ENCODE measurements at places on chromosomes 2 and 18.

DNA sequence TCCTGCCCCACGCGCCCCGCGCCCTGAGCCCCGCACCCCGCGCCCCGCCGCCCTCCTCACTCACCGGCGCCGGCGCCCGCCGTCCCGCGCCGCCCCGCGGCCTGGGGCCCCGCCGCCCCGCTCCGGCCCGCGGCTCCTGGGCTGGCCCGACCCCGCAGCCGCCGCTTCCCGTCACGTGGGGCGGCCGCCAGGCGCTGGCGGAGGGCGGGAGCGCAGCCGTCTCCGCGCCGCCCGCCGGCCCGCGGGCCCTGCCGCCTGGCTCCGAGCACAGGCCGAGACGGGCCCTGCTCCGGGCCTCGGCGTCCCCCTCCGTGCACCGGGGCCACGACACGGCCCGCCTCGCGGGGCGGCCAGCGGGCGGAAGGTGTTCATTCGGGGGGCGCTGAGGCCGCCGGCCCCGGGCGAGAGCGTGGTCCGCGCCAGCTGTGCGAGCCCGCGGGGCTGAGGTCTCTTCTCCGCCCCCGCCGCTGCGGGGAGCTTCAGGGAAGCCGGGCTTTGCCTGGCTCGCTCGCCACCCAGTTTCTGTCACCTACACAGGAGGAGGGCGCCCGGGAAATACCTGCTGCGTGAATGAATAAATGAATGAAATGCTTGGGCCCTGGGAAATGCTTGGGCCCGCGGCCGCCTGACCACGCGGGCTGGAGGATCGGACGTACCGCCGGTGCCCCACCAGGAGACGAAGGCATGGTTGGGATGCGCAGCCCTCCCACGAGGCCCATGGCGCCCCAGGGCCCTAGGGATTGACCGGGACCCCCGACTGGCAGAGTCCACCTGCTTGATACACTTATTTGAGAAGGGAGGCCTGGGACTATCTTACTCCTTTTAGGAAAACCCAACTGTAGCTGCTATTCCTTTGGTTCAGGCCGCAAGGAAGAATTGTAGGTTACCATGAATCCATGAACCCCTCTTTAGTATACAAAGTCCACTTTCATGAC lies at the start of gene TGFBRAP1:
Gene TGFBRAP1 (minus strand): TSS at position 175 of the 935 bp plus-strand sequence. CDS start 21,434 bp downstream, outside the sequence.
- peak; percentile 12 for DNase-seq

GRCh38 chr2:207086136-207086535 lies 79.6 kb downstream of the KLF7 start:
- DNase-seq, result no peak

DNA sequence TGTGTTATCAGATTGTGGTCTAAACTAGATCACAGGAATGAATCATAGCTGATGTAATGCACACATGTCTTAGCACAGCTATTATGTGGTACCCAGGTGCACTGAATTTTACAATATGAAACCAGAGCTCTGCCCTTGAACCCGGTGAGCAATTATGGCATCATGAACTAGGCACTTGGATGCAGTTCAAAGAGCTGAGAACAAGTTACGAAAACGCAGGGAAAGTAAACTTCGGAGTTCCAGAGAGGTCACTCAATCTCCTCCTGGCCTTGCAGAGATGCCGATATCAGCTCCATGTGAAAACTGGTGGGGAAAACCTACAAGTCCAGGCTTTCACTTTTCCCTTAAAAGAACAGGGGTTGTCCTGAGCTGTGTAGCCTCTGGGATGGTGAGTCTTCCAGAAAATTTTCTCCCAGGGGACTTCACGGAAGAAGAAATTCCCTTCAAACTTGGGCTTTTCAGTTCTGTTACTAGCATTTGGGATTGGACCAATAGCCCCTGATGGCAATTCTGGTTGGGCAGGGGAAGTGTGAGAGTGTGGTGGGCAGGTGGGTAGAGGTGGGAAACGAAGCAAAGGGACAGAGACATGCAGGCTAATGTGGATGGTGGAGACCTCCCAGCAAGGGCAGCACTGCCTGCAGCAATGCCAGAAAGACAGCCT lies 71.1 kb upstream of the SH3BP4 start:
- DNase-seq, result no peak

DNA sequence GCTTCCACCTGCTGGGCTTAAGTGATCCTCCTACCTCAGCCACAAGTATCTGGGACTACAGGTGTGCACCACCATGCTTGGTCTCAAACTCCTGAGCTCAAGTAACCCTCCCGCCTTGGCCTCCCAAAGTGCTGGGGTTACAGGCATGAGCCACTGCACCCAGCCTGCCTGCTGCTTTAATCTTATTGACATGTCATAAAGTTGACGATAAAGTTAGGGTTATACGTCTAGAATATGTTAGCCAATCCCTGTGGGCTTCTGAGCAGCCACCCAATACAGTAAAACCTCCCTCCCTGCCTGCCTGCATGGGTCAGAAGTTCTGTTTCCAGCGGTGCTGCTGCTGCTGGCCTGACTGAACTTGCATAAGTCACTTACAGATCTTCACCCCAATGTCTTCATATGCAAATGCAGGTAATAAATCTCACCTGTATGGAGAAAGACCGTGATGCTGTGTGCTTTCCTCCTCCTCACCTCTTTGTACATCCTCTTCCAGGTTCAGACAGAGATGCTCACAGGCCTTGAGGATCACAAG lies 30.1 kb downstream of the TGIF1 start:
- no peak for DNase-seq

- peak; percentile 15 for DNase-seq
These were observed 763.1 kb downstream of the BCL11A start for GRCh38 chr2:59790186-59791003.

DNA sequence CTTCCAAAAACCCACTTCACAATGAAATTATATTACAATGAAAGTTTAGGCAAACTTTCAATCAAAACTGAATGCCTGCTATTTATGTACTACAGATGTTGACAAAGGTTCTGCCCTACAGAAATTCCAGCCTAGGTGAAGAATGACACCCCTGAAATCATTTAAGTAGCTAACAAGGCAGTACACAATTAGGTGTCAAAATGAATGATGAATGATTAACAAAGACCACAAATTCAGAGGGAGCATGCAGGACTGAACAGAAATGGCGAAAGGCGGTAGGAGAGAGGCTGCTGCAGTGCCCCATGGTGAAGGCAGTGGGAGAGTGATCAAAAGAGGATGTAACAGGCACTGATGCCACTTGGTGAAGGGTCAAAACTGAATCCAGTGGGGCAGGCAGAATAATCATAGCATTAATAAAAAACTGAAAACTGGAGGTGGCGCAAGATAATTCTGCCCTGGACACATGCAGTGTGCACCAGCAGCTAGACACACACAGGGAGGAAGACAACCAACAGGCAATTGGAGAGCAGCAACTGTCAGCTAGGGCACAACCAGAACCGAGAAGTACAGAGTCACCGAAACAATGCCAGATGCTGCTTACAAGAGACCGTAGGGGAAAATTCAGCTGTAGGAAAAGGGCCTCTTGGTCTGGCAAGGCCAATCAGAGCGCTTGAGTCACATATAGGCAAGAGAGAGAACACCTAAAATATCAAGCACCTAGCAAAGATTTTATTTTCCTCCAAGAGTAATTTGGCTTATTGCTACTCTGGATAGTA lies 4.5 kb downstream of the TMEM131 start:
- DNase-seq, result no peak

- DNase-seq, result peak; percentile 1
These were observed 51.1 kb downstream of the PAPOLG start for GRCh38 chr2:60806988-60807681.

- DNase-seq, result no peak
These were observed 339.4 kb downstream of the BCL11A start for GRCh38 chr2:60213865-60214625.

DNA sequence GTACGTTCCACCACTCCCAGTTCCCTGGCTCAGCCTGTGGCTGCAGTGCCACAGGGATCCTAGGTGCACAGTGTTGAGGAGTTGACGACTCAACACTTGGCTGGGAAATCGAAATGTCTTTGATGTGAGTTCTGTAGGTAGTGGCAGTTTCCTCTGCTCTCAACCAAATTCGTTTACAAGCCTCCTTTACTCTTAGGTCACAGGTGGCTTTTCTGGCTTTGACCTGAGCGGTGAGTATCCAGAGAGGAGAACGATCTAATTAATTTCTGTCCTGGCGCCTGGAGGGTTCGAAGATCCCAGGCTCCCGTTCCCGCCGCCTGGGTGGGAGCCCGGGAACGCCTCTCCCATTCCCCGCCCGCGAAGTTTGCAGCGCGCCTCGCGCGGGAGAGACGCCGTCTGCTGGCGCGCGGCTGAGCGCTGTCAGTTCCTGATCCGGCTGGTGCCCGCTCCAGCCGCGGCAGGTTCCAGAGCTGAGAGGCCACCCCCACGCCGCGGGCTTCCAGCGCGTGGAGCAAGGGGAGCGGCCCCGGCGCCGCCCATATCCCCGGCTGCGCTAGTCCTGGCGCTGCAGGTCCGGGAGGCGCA lies at the start of gene LAMA3:
Gene LAMA3 (plus strand): TSS at position 423 of the 585 bp plus-strand sequence. CDS start 231 bp downstream, outside the sequence.
- peak; percentile 47 for DNase-seq

DNA sequence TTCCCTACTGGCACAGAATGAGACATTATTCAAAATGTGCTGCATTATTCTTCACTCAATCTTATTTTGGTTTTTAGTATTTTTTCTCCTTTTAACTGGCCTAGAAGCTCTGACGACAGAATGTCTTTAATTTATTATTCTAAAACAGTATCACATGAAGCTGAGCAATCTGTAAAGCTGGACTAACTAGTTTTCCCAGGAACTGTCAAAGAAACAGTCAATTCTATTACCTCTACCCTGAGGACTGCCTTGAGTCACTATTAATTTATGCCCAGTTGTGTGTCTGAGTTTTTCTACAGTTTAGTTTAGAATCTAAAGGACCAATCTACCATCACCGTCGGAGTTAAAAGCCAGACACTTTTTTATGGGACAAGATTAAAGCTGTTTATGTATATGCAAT lies 31.6 kb downstream of the MBD2 start:
- no peak for DNase-seq

DNA sequence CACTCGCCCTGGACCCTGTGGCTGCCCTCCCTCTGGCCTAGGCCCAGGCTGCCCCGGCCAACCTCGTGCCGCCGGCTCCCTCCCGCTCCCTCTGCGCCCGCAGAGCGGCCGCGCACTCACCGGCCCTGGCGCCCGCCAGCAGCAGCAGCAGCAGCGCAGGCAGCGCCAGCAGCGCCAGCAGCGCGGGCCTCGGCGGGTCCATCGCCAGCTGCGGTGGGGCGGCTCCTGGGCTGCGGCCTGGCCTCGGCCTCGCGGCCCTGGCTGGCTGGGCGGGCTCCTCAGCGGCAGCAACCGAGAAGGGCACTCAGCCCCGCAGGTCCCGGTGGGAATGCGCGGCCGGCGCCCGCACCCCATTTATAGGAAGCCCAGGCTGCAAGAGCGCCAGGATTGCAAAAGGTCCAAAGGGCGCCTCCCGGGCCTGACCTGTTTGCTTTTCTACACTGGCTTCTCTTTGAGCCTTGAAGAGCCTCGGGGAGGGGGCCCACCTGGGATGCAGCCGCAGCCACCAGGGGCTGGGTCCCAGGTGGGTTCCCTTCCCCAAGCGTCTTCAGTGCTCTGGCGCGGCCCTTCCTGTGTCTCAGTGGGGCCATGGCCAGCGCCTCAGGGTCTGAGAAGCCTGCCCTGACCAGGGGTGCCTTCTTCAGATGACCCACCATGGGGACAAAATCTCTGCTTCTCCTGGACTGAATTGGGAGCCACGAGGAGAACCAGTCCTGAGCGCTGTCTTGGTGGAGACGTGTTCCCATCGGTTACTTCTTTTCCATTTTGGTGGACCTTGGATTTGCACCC lies at the start of gene APOB:
Gene APOB (minus strand): TSS at position 330 of the 789 bp plus-strand sequence. CDS start 128 bp downstream, at position 202.
- no peak for DNase-seq

DNA sequence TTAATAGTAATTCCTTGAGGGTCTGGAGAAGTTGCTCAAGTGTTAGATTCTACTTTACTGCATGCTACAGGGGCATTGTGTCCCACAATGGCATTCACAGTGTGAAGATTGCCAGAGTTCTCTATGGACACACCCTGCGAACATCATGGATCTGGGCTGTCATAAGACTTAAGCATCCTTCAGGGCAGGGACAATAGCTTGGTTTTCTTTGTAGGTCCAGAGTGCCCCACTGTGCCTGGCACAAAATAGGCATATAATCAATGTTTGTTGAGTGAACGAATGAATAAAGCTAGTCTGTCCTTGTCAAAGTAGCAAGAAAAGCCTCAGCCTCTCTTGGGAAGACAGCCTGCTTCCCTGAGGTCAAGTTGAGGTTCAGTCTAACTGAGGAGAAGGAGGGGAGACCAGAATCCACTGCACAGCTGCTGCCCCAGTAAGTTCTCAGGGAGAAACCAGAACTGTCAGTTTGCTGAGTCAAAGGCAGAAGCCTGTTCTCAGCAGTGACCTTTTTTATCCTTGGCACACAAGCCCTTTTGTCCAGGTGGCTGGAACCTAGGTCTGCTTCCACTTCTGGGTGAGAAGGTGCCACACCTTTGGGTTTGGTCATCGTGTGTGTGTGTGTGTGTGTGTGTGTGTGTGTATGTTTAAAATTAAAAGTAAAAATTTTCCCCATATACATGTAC lies 15.0 kb downstream of the INPP4A start:
- DNase-seq, result no peak

DNA sequence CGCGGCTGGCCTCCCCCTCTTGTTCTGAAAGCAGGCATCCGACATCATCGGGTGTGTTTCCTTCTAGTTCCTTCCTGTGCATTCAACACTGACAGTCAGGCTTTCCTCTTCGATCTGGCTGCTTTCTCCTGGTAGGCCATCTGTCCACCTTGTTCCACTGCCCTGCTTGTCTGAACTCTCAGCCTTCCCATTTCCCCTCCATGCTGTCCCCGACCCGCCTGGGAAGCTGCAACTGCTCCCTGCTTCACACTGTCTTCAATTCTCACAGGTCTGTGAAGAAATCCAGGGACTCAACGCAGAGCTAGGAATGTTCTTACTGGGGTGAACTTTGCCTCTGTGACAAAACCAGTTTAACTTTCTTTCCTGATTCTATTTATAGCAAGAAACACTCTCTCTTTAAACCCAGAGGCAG lies 43.0 kb downstream of the KIF3C start:
- no peak for DNase-seq

GRCh38 chr2:200415455-200415854 lies 94.4 kb downstream of the KCTD18 start:
- DNase-seq, result no peak

GRCh38 chr2:127740665-127741288 lies 39.5 kb downstream of the SFT2D3 start:
- no peak for DNase-seq

DNA sequence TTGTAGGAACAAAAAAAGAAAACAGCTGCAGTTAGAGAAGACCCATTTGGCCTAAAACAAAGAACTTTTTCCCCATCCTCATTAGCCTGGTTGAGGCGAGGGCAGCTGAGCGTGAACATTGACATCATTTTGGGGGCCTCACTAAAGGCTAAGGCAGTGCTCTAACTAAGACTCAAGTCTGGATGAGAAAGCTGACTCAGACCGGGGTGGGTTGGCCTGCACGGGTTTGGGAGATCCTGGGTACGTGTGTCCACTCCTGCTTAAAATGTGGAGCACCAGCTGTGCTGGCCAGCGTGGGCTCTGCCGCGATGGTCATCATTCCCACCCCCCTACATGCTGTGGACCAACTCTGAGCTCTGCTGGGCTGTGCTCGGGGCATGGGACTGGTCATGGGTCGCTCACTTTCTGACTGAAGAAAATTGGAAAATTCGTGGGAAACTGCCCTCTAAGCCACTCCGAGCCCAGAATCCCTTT lies 86.0 kb upstream of the TMEM247 start:
- no peak for DNase-seq

- DNase-seq, result peak; percentile 15
These were observed 10.1 kb downstream of the SRSF7 start for GRCh38 chr2:38740851-38741731.

GRCh38 chr18:24443870-24444269 lies 16.6 kb upstream of the HRH4 start:
- no peak for DNase-seq

GRCh38 chr2:239688840-239689239 lies 288.0 kb upstream of the HDAC4 start:
- no peak for DNase-seq

Data from NCI-H1092 treated with DMSO at 0.1 percent for 48 hours (cell line).